Osteocyte (in vitro differentiated cells): ENCODE measurements at places on chromosomes 7 and 10.

- no peak overlapping the region for H3K4me3 ChIP-seq
- peaks cover 6% of the 10 kb centered on the region for H3K27me3 ChIP-seq
- no peaks in the 10 kb centered on the region for H3K36me3 ChIP-seq
Observed at GRCh38 chr10:47224546-47225218, 75.3 kb upstream of the GDF10 start.

DNA sequence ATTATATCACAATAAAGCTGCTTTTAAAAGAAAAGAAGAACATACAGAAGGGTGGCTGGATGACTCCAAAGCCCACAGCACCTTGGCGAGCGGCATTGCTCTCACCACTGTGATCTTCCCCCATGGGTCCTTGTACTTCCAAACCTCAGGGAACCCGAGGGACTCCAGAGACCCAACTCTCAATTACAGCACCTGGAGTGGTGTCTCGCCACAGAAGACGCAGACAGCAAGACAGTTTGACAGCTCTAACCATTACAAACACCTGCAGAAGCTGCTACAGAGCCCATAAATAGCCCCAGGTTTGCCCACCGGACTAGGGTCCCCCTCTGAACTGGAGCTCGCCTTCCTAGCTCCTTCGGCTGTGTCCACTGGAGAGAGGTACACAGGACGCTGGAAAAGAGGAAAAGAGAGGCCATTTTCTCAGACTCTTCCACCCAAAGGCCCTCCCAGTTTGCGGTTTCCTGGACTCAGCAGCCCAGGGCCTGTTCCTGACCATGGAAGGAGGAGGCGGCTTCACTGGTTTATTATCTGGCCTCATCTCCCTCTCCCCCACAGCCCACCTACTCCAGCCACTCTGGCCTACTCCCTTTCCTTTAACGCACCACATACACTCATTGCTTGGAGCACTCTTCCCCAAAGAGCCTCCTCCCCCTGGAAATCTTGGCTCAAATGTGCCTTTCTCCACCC, 1.9 kb downstream of the PIK3AP1 start:
- H3K27me3 ChIP-seq, result peaks cover 34% of the 10 kb centered on the region
- H3K4me3 ChIP-seq, result no peak overlapping the region
- H3K27ac ChIP-seq, result no peak overlapping the region
- no peak for DNase-seq
- H3K4me1 ChIP-seq, result peaks cover 8% of the 10 kb centered on the region

DNA sequence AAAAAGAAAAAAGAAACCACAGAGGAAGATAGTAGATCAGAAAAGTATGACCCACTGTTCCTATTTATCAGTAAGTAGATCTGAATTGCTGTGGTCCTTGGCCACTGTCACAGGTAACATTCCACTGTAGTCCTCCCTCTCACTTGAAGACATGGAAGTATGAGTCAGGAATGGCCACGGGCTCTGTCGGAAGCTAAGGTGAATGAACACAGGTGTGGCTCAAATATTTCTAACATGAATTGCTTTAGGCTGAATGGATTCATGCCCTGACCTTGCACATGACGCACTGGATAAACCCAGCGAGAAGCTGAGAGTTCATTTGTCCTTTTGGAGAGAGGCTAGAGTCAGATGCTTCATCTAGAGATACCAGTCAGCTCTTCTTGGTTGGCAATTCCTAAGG, 224.5 kb upstream of the SP8 start:
- no peaks in the 10 kb centered on the region for H3K36me3 ChIP-seq
- H3K27ac ChIP-seq, result no peak overlapping the region
- H3K27me3 ChIP-seq, result no peaks in the 10 kb centered on the region

GRCh38 chr7:28986765-28987110, 28.6 kb upstream of the TRIL start:
- peaks cover 40% of the 10 kb centered on the region for H3K4me1 ChIP-seq
- no peaks in the 10 kb centered on the region for H3K36me3 ChIP-seq
- no peak overlapping the region for H3K27ac ChIP-seq
- no peak overlapping the region for H3K4me3 ChIP-seq

DNA sequence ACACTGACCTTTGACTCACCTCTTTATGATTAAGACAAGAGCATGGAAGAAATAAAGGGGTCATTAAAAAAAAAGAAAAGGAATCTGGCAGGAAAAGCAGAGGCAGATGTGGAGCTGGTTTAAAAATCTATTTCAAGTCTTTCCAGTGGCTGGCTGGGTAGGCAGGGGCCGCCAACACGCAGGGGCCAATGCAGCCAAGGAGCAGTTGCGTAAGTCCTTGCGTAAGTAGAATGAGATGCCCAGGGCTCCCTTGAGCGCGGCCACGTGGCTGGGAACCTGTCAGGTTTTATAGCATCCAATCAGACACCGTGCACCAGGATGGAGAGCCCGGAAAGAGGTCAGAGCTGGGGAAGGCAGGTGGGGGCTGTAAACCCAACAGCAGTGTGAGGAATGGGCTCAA, 123.8 kb upstream of the INSYN2A start:
- no peak overlapping the region for H3K27ac ChIP-seq
- no peaks in the 10 kb centered on the region for H3K4me1 ChIP-seq
- no peak overlapping the region for H3K4me3 ChIP-seq
- H3K27me3 ChIP-seq, result no peaks in the 10 kb centered on the region
- DNase-seq, result no peak
- H3K36me3 ChIP-seq, result no peaks in the 10 kb centered on the region

DNA sequence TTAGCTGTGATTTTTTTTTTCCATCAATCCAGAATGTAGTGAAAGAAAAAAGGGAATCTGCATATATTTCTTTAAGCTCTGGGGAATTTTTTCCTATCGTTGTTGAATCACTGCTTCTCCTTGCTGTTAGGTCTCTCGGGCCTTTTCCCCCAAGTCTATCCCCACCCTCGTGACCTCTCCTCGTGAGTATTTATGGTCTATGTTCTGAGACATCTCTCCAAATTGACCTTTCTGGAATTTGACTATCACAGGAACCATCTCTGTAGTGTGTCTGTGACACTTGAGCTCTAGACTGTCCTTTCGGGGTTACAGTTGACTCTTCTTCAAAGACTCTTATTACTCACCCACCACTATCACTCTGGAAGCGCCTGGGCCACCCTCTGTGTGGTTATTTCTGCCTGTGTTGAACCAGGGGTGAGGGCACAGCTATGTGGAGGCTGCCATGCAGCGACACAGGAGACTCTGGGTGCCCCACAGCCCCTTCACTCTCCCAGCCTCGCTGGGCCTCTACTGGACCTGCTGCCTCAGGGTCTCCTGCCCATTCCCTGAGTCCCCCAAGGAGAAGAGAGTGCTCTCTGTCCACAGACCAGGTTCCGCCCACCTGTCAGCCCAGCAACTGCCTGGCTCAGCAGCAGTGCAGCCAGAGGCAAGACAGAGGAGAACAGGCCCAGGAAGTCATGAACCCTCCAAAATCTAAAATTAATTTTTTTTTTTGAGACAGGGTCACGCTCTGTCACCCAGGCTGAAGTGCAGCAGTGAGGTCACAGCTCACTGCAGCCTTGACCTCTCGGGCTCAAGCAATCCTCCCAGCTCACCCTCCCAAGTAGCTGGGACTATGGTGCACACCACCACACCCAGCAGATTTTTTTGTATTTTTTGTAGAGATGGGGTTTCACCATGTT, 45.7 kb upstream of the PTPRN2 start:
- peaks cover 8% of the 10 kb centered on the region for H3K4me1 ChIP-seq
- no peak overlapping the region for H3K4me3 ChIP-seq
- no peak overlapping the region for H3K27ac ChIP-seq
- H3K36me3 ChIP-seq, result peaks cover 16% of the 10 kb centered on the region
- no peak for DNase-seq

- no peak overlapping the region for H3K27ac ChIP-seq
- no peaks in the 10 kb centered on the region for H3K36me3 ChIP-seq
- H3K4me3 ChIP-seq, result no peak overlapping the region
- DNase-seq, result no peak
- H3K27me3 ChIP-seq, result no peaks in the 10 kb centered on the region
Observed at GRCh38 chr7:157278791-157279724, 57.7 kb upstream of the DNAJB6 start.

- no peak for DNase-seq
- peaks cover 81% of the 10 kb centered on the region for H3K4me1 ChIP-seq
- no peaks in the 10 kb centered on the region for H3K36me3 ChIP-seq
- peak overlapping the region; percentile 74 for H3K27ac ChIP-seq
Observed at GRCh38 chr10:32953277-32953927, 4.6 kb downstream of the ITGB1 start.

DNA sequence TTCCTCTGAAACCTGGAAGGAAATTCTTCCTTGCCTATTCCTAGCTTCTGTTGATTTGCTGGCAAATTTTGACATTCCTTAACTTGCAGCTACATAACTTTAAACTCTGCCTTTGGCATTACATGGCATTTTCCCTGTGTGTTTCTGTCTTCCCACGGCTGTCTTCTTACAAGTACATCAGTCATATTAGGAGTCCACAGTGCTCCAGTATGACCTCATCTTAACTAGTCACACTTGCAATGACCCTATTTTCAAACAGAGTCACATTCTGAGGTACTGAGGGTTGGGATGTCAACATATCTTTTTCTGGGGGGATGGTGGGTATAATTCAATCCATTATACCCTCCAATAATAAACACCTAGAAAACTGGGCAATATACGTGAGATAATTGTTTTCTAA, 37.4 kb upstream of the EPHB6 start:
- no peak for DNase-seq
- no peaks in the 10 kb centered on the region for H3K4me1 ChIP-seq
- peaks cover 55% of the 10 kb centered on the region for H3K27me3 ChIP-seq
- no peak overlapping the region for H3K4me3 ChIP-seq
- no peaks in the 10 kb centered on the region for H3K36me3 ChIP-seq

GRCh38 chr10:77727481-77727880, 89.9 kb upstream of the KCNMA1 start:
- peaks cover 7% of the 10 kb centered on the region for H3K36me3 ChIP-seq
- peaks cover 13% of the 10 kb centered on the region for H3K4me1 ChIP-seq
- H3K27ac ChIP-seq, result no peak overlapping the region
- DNase-seq, result no peak
- no peaks in the 10 kb centered on the region for H3K27me3 ChIP-seq

GRCh38 chr7:20193242-20193777, 23.9 kb downstream of the MACC1 start:
- DNase-seq, result no peak
- H3K27ac ChIP-seq, result no peak overlapping the region
- H3K36me3 ChIP-seq, result no peaks in the 10 kb centered on the region
- no peak overlapping the region for H3K4me3 ChIP-seq
- H3K4me1 ChIP-seq, result peaks cover 16% of the 10 kb centered on the region

GRCh38 chr7:90692947-90693346, 96.8 kb downstream of the CDK14 start:
- H3K4me1 ChIP-seq, result peaks cover 63% of the 10 kb centered on the region
- no peaks in the 10 kb centered on the region for H3K27me3 ChIP-seq
- H3K4me3 ChIP-seq, result peak overlapping the region; percentile 15
- peaks cover 9% of the 10 kb centered on the region for H3K36me3 ChIP-seq
- H3K27ac ChIP-seq, result peak overlapping the region; percentile 29

DNA sequence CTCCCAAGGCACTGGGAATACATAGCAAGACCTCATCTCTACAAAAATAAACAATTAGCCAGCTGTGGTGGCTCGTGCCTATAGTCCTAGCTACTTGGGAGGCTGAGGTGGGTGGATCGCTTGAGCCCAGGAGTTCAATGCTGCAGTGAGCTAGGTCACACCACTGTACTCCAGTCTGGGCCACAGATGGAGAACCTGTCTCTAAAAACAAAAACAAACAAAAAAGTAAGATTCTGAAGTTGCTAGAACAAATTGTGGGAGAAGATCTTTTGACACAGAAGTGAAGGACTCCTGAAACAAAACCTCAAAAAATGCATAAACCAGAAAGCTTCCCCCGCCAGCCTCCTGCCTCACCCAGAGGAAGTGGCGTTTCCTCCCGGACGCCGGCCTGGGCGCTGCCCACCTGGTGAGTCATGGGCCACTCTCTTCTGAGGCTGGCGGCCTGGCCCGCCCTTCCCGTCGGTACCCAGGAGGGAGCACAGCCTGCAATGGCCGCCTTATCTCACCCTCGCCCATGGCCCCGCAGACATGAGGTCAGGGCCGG, 25.4 kb upstream of the ELN start:
- peaks cover 56% of the 10 kb centered on the region for H3K4me1 ChIP-seq
- DNase-seq, result no peak
- H3K27me3 ChIP-seq, result no peaks in the 10 kb centered on the region
- peak overlapping the region; percentile 81 for H3K27ac ChIP-seq

GRCh38 chr10:46325021-46325420, 38.2 kb downstream of the ANTXRL start:
- H3K4me3 ChIP-seq, result no peak overlapping the region
- peaks cover 21% of the 10 kb centered on the region for H3K27me3 ChIP-seq
- H3K36me3 ChIP-seq, result no peaks in the 10 kb centered on the region
- no peak for DNase-seq
- no peaks in the 10 kb centered on the region for H3K4me1 ChIP-seq

- no peaks in the 10 kb centered on the region for H3K36me3 ChIP-seq
- no peak overlapping the region for H3K27ac ChIP-seq
- H3K4me1 ChIP-seq, result peaks cover 5% of the 10 kb centered on the region
Observed at GRCh38 chr7:142327628-142328405, 70.0 kb upstream of the PRSS58 start.

- H3K4me3 ChIP-seq, result no peak overlapping the region
- no peaks in the 10 kb centered on the region for H3K36me3 ChIP-seq
- no peaks in the 10 kb centered on the region for H3K27me3 ChIP-seq
- no peak overlapping the region for H3K27ac ChIP-seq
Observed at GRCh38 chr10:111984057-111984456, 199.5 kb downstream of the GPAM start.

GRCh38 chr10:118237930-118238329, 104.2 kb downstream of the FAM204A start:
- H3K36me3 ChIP-seq, result no peaks in the 10 kb centered on the region
- H3K27ac ChIP-seq, result no peak overlapping the region
- no peaks in the 10 kb centered on the region for H3K4me1 ChIP-seq
- H3K27me3 ChIP-seq, result peaks cover 33% of the 10 kb centered on the region
- no peak overlapping the region for H3K4me3 ChIP-seq

- peaks cover 2% of the 10 kb centered on the region for H3K27me3 ChIP-seq
- H3K36me3 ChIP-seq, result no peaks in the 10 kb centered on the region
- no peak for DNase-seq
Observed at GRCh38 chr7:28862595-28863272, 95.4 kb downstream of the TRIL start.

DNA sequence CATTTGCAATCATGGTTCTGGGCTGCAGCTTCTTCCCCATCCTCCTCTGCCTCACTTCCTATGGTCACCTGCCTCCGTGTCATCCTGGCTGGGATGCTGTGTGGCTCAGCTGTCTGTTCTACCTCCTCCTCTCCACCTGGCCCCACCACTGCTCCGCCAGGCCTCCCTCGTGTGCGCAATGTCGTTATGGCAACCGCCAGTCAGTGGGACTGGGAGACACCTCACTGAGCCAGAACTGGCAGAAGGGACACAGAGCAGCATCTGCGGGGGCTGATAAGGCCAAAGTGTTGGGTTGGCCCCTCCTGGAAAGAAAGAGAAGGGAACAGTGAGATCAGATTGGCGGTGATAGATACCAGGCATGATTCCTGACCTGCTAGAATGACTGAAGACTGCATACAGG, 527.5 kb downstream of the INHBA start:
- H3K27me3 ChIP-seq, result no peaks in the 10 kb centered on the region
- peaks cover 2% of the 10 kb centered on the region for H3K36me3 ChIP-seq
- H3K27ac ChIP-seq, result no peak overlapping the region
